ENCODE measurements at places on chromosomes 5 and 9.

DNA sequence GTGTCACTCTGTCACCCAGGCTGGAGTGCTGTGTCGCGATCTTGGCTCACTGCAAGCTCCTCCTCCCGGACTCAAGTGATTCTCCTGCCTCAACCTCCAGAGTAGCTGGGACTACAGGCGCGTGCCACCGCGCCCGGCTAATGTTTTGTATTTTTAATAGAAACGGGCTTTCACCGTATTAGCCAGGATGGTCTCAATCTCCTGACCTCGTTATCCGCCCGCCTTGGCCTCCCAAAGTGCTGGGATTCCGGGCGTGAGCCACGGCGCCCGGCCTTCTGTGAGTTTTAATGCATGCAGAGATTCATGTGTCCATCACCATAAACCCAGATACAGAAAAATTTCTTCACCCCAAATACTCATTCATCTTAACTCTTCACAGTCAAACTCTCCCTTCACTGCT, 1046.7 kb downstream of the CDH9 start:
- DNase-seq: no peak

DNA sequence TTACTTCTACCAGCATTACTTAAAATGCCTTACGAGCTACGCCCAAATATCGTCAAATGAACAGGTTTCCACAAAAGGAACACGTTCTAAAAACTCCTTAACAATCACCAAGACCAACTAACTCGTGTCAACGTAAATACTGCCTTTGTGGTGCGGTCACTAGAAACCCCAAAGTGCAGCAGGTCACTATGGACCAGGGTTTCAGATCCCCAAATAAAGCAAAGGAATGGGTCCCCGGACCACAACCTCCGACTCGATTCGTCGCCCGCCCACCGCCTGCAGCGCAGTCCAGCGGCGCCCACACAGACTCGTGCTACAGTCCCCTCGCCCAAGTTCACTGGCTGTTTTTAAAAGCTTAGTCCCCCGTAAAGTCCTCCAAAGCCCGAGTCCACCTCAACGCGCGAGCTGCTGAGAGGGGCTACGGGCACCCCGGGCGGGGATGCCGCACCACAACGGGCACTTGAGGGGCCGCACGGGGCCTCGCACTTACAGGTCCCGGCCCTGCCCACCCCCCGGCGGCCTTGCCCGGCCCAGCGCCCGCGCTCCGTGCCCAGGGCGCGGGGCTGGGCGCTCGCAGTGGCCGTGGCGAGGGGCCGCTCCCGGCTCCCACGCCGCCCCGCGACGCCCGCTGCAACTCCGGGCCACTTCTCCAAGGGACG, 1.1 kb downstream of the NFIB start:
- DNase-seq: no peak

- no peak for DNase-seq
Measured at GRCh38 chr5:60277941-60278340, 384.4 kb upstream of the PDE4D start.

GRCh38 chr9:30280229-30280900, 2104.1 kb upstream of the ACO1 start:
- DNase-seq: no peak

- DNase-seq: no peak
Measured at GRCh38 chr5:135039271-135040033, 5.4 kb upstream of the PITX1 start.

DNA sequence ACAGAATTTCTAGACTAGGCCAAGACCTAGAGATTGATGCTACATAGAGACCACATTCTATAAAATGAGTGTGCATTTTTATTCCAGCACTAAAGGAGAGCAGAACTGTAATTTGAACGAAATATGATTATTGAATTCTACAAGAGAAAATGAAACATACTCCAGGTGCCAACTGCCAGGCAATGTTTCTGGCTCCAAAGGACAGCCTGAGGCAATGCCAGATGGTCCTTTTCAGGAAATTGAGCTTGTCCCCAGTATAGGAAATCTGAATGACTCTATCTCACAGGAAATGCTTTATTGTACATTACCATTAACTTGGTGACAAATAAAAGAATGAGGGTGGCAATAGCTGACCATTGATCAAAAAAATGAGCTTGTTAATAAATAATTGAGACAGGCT, 28.8 kb upstream of the RASGRF2 start:
- DNase-seq: no peak

DNA sequence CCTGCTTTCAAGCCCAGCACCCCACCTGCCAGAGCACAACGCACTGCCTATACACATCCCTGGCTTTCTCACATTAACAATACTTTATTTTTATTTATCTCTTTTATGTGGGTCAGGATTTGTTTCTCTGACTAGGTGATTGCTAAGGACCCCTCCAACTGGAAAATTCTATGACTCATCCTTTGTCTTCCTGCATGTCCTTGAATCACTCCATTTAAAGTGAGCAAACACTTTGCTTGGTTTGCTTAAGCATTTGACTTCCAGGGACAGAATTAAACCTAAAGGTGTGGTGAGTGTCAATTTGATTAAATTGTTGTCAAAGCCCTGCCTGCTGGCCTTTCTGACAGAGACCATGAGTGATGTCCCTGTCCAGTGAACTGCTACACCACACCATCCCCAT, 536.5 kb upstream of the BRINP1 start:
- DNase-seq: no peak

DNA sequence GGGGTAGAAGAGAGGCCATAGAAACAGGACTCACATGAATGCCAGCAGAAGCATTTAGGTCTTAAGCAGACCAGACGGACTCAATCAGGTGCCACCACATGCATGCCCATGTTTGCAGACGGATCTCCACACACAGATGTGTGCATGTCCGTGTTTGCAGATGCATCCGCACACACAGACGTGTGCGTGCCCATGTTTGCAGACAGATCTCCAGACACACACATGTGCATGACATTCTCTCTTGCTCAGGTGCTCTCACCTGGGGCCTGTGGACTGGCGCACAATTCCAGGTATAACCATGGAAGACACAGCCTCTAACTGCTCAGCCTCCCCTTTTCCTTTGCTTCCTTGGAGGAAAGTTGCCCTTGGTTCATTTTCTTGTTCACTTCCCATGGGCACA, 148.3 kb downstream of the CACNA1B start:
- no peak for DNase-seq

DNA sequence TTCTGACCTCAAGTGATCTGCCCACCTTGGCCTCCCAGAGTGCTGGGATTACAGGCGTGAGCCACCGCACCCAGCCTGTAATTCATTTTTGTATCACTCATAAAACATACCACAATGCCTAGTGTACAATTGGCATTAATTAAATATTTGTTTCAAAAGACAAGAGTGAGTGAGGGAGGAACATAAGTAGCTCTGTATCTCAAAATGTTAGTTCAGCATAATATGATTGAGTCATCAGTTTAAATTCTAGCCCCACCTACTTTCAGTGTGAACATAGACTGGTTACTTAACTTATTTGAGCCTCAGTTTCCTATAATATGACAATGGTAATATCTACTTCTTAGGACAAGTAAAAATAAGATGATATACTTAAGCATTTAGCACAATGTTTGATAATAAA, 26.9 kb downstream of the INVS start:
- DNase-seq: no peak

- DNase-seq: no peak
Measured at GRCh38 chr9:5305741-5306140, 1.2 kb upstream of the RLN2 start.

DNA sequence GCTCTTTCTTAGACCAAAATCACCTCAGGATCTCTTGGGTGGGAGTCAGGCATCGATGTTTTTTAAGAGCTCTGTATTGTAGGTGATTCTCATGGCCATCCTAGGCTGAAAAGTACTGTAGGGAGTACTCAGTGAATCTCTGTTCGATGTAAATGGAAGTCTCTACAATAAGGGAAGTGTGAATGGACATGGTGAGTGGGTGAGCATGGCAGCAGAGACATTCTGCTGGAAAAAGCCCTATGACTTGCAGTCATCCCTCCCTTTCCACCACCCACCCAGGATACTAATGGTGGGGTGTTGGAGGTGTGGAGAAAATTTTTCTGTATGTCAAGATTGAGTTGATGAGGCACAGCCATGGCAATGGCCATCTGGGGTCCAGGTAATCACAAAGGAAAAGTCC, 30.9 kb downstream of the ZNF366 start:
- DNase-seq: no peak

- DNase-seq: no peak
Measured at GRCh38 chr5:122054266-122054665, 23.8 kb downstream of the LOX start.

DNA sequence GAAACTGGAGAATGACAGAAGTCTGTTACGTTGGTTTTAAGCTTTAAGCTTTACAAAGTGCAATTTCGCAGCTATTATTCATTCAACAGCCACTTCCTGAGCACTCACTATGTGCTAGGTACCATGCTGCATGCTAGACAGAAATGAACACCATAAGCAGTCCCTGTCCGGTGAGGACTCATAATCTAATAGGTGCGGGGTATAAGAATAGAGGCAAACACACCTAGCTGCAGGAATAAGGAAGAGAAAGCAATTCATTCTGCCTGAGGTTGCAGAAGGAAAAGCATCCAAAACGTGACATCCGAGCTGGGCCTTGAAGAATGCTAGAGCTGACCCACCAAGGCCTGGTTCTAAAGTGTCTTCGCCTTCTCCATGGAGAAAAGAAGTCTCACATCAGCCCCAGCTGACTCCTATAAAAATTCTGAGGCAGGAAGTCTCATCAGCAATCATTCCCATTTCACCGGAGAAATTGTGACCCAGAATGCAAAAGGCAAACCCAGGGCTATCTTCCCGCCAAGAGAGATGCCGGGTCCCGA, 542 bp downstream of the FKBP15 start:
- no peak for DNase-seq

DNA sequence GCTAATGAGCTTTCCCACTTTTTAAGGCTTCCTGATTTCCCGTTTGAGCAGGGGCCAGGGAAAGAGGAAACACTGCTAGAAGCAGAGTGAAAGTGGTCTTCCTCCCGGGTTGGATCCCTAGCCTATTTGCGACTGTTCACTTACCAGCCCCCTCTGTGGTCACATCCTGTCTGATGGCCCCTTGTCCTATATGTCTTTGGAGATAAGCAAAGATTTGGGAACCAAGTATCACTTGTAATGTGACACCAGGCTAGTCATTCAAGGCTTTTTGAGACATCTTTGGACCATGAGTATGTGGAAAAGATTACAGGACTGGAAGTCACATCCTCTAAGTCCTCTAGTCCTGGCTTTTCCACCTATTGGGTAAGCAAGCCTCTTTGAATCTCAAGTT, 6.1 kb downstream of the DNAJB5 start:
- peak; percentile 55 for DNase-seq

DNA sequence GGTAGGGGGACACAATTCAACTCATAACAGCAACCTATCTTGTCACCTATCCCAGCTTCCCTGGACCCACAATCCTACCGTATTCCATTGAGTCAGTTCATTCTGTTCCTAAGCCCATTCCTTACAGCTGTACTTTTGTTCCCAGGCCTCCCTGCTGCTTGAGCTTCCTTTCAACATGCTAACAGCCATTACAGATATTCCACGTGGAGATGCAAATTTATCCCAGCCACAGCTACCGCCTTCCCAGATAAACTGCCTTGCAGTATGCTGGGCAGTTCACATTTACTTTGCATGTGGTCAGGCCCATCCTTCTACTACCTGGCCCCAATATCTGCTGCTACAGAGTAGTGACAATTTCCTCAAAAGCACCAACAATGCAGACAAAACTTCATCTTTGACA, 23.0 kb downstream of the RIGI start:
- no peak for DNase-seq

DNA sequence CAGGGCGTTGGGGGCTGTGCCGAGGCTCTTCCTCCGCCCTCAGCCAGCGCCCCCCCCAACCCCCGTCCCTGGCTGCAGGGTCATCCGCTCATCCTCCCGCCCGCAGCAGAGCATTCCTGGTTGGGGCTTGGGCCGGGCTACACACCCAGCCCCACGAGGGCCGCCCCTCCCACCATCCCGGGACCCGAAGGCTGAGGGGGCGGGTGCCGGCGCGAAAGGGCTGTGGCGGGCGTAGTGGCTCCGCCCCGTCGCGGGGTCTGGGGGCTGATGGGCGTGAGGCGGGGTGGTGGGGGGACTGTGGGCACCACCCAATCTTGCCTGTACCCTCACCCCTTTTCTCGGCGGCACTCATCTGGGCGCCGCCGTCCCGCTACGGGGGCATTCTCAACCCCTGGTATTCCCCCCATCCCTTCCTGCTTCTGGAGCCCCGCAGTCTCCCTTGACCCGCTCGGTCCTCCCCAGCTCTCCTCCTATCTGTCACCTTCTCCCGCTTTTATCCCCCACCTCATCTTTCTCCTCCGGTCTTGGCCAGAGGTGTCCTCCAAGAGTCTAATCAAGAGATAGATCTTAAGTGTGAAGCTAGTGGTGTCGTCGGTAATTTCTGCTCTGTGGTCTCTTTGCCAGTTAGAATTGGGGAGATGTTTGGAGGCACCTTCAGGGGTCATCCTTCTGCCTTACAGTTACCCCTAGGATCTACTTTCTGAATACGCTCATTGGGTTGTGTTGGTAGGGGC, 1.6 kb downstream of the FER start:
- DNase-seq: no peak

- no peak for DNase-seq
Measured at GRCh38 chr9:1683951-1684350, 331.2 kb upstream of the SMARCA2 start.

GRCh38 chr9:5749306-5749705, 83.6 kb downstream of the ERMP1 start:
- DNase-seq: no peak

- DNase-seq: no peak
Measured at GRCh38 chr9:137818286-137818685, 59.3 kb upstream of the CACNA1B start.

- DNase-seq: no peak
Measured at GRCh38 chr9:105103776-105104175, 140.7 kb upstream of the SLC44A1 start.

DNA sequence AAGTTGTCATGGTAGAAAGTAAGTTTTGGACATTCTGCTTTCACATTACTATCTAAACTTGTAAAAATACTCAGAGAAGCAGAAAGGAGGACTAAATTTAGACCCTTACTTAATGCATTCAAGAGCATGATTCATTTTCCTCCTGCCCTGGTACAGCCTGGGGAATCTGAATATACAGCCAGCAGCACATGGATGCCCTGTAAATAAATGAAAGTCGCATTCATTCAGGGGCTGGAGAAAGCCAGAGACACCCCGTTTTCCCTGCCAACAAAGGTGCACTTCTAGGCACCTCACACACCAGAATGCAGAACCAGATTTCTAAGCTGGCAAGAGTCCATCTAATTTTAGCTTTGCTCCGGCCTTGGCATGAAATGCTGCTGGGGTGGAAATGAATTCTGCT, 172.7 kb upstream of the KLF9 start:
- peak; percentile 86 for DNase-seq

DNA sequence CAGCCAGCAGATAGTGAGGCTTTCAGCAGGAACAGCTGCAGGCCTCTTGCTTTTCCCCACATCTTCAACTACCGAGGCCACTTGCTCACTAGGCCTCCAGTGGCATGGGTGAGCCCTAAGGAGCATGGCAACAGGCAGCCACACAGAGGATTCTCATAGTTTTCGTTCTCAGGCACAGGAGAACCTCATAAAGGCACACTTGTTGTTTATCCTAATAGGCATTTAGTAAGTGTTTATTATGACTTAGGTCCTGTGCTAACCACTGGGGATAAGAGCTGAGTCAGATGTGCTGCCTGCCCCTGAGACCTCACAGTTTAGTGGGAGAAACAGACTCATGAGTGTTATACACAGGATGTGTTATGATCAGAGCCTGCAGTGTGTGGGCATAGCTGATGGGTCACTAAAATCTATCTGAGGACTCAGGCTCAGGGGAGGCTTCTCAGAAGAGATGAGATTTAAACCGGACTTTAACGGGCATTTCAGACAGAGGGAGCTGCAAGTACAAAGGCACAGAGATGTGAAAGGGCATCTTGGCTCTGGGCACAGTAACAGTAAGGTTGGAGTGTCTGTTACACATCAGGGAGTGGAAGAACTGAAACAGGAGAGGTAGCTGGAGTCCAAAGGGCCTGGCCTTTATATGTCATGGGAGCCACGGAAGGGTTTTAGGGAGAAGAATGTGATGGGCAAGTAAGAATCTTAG, 21.0 kb upstream of the HEMGN start:
- peak; percentile 5 for DNase-seq
